A549 treated with CpdA at 1 μM for 4 hours (cell line): ENCODE measurements at places on chromosomes 1 and 21. TPM values are rescaled to one million over a fixed set of nuclear protein-coding genes. Genes with fewer than 3 reads are reported as not detected.

The XCL1 gene
- total RNA-seq, result not detected in 5 replicates

The NKAIN1 gene
- 0.98 to 1.7 TPM (median 1.5 TPM) in 5 replicates for total RNA-seq

The LORICRIN gene
- not detected in 5 replicates for total RNA-seq

The S100A14 gene
- 0.40 to 0.79 TPM (median 0.50 TPM) in 5 replicates for total RNA-seq

The MAP3K7CL gene
- total RNA-seq, result 0.92 to 2.0 TPM (median 1.8 TPM) in 5 replicates
